ENCODE measurements at places on chromosomes 2 and 18.
A peak's percentile ranks its signal among the peaks of the same experiment; 100 is the strongest.

GRCh38 chr2:174044556-174044955, 79.4 kb upstream of the SP3 start:
- DNase-seq, result no peak

DNA sequence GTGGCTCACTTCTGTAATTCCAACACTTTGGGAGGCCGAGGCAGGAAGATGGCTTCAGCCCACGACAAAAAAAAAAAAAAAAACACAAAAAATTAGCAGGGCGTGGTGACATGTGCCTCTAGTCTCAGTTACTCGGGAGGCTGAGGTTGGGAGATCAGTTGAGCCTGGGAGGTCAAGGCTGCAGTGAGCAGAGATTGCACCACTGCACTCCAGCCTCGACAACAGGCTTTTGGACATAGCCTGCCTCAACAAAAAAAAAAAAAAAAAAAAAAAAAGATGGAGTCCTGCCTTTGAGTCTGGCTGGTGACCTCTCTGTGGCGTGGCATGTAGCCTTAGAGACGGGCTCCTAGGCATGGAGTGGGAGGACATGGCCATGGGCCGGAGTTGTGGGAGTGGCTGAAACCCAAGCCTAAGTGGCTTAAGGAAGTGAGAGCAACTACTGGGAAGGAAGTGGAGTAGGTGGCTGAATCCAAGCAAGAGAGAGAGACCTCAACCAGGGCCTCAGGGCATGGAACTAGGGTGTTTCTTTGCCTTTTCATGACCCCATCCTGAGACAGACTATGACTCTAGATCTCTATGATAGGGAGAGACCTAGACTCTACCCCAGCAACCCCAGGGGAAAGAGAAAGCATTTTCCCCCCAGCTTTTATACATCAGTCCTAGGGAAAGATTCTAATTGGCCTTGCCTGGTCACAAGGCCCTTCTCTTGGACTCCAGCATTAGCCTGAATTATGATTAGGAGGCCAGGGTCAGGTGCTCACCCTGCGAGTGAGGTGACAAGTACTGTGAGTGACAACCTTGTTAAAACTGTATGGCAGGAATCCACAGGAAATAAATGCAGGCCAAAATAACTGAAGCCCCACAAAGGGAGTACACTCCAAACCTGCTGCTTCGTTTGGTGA, 34.2 kb downstream of the NPAS2 start:
- DNase-seq, result no peak

- DNase-seq, result peak; percentile 58
Measured at GRCh38 chr18:13218368-13218991, at the start of gene LDLRAD4. TSS of gene LDLRAD4 (plus strand) at chr18:13218760.

- DNase-seq, result no peak
Measured at GRCh38 chr2:221596192-221596591, 24.1 kb upstream of the EPHA4 start.

GRCh38 chr2:115034801-115035200, 592.4 kb downstream of the DPP10 start:
- no peak for DNase-seq
